Kidney capillary endothelial cell (primary cell): ENCODE measurements at places on chromosomes 1 and 21.

DNA sequence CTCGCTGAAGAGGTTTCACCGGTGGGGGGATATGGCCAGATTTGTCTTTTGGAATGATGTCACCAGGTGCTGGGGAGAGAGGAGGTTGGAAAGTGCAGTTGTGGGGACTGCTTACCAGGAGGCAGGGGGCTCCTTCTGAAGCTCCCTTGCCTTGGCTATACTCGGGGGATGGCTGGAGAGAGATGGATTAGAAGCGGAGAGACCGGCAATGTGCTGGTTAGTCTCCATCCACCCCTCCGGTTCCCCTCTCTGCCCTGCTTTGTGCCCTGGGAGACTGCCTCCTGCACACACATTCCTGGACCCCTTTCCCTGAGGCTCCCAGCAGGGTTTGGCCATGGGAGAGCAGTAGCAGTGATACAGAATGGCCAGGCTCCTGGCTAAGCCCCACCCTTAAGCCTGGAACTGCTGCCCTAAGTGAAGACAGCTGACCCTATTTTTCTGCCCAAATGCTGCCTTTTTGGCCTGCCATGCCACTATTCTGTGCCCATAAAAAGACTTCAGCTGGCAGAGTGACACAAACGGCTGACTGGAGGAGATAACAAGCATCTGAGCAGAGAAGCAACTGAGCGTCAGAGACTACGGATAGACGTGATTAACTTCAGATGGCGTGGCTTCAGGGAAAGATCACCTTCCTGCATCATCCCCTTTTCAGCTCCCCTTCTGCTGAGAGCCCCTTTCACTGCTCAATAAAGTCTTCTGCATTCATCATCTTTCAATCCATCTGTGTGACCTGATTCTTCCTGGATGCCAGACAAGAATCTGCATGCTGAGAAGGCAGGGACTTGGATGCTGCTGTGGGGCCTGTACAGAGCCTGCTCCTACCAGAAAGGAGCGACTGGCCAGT is 14.5 kb upstream of the VPS13D start:
- DNase-seq: no peak

GRCh38 chr1:14660801-14661200 is 62.3 kb downstream of the KAZN start:
- DNase-seq: no peak

- no peak for DNase-seq
Observed at GRCh38 chr1:172484252-172484651, 40.4 kb upstream of the PIGC start.

GRCh38 chr1:235409042-235409820 is 42.0 kb downstream of the TBCE start:
- DNase-seq: no peak

DNA sequence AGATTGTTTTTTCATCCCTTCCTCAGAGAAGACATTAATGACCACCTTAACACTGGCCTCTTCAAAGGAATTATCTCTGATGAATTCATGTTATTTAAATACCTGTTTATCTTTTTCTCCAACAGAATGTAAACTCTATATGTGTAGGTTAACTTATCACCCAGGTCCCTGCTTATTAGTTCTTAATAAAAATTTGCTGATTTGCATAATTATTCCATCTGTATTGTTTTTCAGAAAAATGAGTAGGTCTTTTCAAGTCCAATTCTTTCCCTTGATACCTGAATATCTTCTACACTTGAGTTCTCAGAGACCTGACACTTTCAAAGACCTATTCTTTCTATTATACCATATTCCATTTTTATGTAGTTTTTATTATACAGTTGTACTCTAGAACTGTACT is 886.7 kb upstream of the TMPRSS15 start:
- no peak for DNase-seq

GRCh38 chr1:20726118-20726911 is 6.2 kb downstream of the SH2D5 start:
- DNase-seq: no peak

- DNase-seq: no peak
Observed at GRCh38 chr1:179297105-179297378, 3.4 kb downstream of the SOAT1 start.

DNA sequence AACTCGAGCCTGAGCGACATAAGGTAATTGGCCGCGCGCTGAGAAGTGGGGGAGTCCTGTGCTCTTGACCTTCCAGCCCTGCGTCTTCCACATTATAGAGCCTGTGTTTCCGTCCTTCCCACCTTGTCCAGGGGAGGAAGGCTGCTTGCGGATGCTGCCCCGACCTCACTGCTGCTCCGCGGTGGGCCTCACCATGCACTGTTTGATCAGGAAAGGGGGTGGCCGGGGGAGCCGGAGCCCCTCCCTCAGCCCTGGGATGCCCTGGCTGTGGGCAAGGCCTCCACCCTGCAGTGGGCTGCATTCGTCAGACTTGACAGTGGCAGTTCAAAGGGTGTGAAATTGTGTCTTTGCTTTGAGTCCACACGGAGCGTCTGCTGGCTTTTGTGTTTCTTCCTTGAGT is 30.1 kb downstream of the PCNT start:
- no peak for DNase-seq

DNA sequence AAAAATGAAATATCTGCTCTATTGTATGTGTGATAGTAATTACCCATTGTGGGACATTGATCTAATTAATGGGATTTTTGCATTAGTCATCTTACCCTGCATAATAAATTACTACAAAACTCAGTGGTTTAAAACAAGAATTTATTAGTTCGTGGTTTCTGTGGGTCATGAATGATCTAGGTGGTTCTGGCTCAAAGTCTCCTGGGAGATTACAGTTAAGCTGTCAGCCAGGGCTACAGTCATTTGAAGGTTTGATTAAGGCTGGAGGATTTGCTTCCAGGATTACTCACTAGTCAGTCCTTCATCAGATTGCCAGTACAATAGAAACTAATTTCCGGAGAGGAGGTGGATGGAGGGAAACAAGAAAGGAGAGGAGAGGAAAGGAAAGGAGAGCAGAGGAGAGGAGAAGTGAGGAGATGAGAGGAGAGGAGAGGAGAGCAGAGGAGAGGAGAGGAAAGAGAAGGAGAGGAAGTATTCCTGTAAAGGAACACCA is 60.4 kb upstream of the TNFSF4 start:
- no peak for DNase-seq

GRCh38 chr1:39141925-39142324 is 62.6 kb upstream of the MACF1 start:
- no peak for DNase-seq

DNA sequence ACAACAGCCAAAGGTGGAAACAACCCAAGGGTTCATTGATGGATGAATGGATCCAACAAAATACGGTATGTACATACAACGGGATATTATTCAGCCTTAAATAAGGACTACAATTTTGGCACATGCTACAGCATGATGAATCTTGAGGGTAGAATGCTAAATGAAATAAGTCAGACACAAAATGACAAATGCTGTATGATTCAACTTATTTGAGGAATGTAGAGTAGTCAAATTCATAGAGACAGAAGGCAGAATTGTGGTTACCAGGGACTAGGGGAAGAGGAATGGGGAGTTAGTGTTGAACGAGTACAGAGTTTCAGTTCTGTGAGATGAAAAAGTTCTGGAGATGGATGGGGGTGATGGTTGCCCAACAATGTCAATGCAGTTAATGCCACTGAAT is 118.0 kb upstream of the PAXBP1 start:
- no peak for DNase-seq

GRCh38 chr1:100353988-100354387 is 1.7 kb downstream of the CDC14A start:
- DNase-seq: peak; percentile 64

DNA sequence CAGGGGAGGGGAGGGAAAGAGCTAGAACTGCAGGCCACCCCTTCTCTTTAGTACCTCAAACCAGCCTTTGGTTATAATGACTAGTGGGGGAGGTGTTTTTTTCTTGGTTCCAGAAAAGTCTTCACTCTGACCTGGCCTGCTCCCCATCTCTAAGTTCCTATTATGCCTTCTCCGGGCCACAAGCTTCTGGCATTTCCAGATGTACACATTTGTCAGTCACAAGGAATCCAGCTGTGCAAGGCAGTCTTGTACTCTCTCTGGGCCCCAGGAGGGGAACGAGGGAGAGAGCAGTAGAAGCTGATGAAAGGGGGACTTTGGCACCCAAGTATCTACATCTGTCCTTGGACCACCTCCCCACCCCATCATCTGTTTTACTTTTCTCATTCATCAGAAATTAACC is 2.7 kb upstream of the FALEC start:
- no peak for DNase-seq

DNA sequence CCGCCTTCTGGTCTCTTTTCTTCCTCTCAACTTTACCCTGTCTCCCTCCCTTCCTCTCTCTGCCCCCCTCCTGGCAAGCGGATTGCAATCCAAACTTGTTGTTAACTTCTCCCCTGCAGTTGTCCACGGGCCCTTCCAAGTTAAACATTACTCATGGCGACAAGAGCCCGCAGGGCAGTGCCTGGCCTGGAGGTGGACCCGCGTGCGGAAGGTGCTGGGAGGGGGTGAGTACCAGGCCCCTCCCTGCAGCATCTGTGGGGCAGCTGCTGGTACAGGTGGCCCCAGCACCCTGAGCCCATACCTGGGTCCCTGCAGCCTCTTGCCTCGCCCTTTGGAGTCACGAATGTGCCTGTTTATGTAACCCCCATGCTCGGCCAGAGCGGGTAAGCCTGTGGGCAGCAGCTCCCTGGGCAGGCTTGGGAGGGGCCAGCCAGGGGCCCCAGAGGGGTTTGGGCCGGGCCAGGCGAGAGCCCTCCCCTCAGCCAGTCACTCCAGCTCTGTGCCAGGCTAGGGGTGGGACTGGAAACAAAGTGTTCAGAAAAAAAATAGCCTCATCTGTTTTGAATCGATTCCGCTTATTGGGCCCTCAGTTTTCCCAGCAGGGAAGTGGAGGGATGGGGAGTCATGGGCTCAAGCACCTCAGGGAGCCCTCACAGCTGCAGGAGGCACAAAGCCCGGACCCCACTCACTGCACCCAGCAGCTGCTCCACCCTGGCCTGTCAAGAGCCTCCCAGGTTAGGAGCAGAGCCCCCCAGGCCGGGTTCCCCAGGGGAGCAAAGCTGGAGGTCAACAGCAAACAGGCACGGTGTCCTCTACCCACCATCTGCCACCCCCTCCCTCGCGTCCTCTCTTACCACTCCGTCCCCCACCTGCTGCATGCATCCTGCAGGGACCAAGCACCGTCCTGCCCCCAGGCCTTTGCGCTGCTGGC is 14.0 kb upstream of the FAAP20 start:
- DNase-seq: no peak

GRCh38 chr1:196723325-196724185 is 51.1 kb upstream of the CFHR3 start:
- peak; percentile 30 for DNase-seq

GRCh38 chr1:209539576-209539975 is 43.9 kb upstream of the CAMK1G start:
- no peak for DNase-seq

- no peak for DNase-seq
Observed at GRCh38 chr1:87263785-87264184, 64.9 kb upstream of the LMO4 start.

GRCh38 chr1:226318471-226318870 is 9.5 kb upstream of the LIN9 start:
- DNase-seq: no peak

DNA sequence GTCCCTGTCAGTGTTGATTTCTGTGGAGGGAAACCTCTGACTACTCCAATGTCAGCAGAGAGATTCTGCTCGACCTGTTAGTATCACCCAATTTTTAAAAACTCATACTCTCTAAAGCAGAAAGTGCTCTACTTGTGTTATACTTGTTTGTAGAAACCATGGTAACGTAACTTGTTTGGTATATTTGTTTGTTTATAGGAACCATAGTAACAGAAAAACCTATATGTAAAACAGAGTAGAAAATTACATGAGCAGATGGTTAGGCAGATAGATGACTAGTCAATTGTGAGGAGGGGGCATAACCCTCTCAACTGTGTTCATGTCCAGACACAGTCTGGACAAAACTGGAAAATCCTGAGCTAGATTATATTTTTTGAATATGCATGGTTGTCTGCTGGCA is 6.7 kb downstream of the TRIM45 start:
- no peak for DNase-seq

DNA sequence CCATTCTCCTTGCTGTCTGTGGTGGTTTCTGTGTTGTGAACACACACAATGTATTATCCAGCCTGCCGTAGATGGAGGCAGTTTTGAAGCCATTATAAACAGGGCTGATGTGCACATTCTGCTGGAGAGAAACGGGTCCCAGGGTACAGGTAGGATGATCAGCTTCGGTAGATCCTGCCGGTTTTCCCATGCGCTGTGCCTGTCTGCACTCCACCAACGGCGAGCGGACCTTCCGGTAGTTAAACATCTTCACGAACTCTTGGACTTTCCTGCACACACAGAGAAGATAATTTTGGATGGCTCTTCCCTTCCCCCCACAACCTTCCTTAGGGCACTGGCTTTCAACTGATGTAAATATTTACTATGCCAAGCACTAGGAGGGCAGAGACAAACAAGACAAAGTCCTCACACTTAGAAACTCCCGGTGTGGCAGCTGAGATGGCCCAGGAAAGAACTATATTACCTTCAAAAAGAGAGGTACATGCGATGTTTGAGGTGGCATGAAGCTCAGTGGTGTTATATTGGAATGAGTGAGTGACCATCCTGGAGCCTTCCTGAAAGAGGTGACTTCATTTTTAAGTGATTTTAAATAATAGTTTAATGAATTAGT is 41.7 kb downstream of the ALPL start:
- no peak for DNase-seq

DNA sequence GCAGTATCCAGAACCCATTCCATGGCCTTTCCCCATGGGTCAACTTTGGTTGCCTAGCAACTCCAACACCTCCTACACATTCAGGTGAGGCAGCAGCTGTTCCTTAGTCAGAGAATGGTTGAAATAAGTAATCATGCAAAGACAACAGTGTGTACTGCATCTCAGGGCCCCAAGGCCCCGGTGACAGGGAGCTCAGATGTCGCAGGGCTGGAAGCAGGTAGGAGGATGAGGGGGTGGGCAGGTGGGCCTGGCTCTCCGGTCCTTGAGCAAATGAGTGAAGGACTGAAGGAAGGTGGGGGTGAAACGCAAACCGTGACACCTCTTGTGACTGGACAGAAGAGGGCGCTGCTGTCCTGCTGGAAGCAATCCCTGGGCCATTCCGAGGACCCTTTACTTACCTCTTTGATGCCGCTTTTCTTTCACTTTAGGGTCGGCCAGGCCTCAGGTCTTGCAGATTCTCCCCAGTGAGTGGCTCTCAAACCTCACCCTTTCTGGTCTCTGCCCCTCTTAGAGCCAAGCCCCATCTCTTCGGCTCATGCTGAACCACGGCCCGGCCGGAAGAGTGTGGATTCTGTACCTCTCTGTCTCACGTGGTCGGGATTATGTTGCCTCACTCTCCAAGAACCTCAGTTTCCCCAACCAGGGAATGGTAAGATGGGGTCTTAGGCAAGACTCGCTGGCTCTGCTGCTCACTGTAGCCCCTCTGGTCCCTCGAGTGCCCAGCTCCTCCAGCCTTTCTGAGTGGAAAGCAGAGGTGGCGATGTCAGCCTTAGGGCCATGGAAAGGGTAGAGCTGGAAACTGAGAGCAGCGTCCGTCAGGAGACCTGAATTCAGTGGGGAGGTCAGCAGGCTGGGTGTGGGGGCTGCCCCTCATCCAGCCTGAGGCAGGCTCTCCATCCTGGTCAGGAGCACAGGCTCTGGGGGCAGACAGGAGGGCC is 5.6 kb upstream of the KCNA10 start:
- peak; percentile 34 for DNase-seq
